Left cardiac atrium (tissue), 4 donors: ENCODE measurements at places on chromosomes 5 and 9. TPM values are rescaled to one million over a fixed set of nuclear protein-coding genes. Genes with fewer than 3 reads are reported as not detected.

The LTC4S gene
- 13.9 TPM for total RNA-seq

The PPIP5K2 gene
- total RNA-seq = 35.5 TPM

The PLPPR1 gene
- not detected for total RNA-seq

- DNase-seq = no peak
Observed at GRCh38 chr9:133729617-133730281, 8.4 kb downstream of the SARDH start.

DNA sequence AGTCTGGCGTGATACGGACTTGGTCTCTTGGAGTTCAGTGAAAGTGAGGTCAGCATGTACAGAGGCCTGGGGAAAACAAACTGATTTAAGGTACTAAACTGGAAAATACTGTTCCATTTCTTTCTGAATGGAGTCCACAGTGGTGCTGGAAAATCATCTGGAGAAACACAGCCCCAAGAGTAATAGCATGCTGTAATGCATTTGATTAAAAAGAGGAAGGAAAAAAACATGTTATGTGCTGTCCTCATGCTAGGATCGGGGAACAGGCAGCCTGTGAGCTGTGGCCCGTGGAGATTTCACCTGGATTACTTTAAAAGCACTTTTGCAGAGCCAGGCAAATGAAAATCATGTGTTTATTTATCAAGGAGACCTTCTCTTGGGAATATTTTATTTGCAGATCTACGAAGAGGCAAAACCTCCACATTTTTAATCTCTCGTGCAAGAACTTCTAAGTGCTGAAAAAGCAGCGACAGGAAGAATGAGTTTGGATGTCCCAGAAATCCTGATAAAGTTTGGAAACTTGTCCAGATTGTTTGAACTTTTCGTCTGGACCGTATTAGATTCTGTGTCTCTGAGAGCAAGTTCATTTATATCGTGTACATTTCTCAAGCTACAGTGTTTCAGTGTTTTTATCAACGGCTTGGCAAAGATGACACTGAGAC, 228.8 kb downstream of the GAS1 start:
- no peak for DNase-seq

DNA sequence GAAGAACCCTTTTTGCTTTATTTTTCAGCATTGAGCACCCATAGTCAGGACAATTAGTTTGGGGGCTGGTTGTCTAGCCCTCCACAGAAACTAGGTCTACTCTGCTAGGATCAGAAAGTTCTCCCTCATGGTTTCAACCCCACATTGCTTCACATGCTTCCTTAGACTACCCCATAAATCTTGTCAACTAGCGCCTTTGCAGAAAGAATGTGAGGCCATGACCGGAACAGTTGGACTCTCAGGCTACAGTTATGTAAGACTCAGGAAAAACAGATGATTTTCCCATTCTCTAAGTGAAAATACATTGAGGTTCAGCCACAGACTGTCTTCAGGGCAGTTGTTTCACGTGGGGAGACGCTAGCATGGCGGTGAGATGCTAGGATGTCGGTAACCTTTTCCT, 255.6 kb downstream of the NR3C1 start:
- DNase-seq = no peak

DNA sequence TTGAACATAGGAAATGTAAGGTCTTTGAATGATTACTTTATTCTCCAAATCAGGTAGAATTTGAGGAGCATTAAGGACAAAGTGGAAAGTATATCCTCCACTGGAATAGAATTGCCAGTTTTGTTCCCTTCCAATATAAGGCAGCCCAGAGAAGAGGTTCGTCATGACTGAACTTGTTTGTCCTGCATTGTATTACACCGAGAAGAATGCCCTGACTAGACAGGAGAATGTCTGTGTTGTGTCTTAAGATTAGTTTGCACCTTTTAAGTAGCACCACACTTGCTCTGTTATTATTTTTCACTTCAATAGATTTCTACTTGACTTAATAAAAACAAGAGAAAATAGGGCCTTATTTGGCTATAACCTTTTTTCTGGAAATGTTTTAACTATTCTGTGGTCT, 586.2 kb upstream of the PTGER4 start:
- DNase-seq = no peak

- no peak for DNase-seq
Observed at GRCh38 chr5:103785569-103785968, 223.0 kb upstream of the NUDT12 start.

GRCh38 chr9:123772374-123772773, 157.6 kb downstream of the DENND1A start:
- no peak for DNase-seq

GRCh38 chr5:8349855-8350254, 480.9 kb downstream of the MTRR start:
- no peak for DNase-seq

GRCh38 chr9:74610523-74611061, 113.5 kb downstream of the RORB start:
- DNase-seq = no peak

GRCh38 chr5:135028791-135029476, 5.1 kb downstream of the PITX1 start:
- no peak for DNase-seq

DNA sequence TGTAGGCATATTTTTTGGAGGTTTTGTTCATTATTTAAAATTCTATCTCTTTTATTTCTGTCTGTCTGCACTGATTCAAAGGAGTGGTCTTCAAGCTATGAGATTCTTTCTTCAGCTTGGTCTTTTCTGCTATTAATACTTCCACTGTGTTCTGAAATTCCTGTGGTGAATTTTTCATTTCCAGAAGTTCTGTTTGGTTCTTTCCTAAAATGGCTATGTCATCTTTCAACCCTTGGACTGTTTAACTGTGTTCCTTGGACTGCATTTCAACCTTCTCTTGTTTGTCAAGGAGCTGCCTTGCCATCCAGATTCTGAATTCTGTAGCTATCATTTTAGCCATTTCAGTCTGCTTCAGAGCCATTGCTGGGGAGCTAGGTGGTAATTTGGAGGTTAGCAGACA, 76.3 kb downstream of the CERT1 start:
- DNase-seq = no peak

DNA sequence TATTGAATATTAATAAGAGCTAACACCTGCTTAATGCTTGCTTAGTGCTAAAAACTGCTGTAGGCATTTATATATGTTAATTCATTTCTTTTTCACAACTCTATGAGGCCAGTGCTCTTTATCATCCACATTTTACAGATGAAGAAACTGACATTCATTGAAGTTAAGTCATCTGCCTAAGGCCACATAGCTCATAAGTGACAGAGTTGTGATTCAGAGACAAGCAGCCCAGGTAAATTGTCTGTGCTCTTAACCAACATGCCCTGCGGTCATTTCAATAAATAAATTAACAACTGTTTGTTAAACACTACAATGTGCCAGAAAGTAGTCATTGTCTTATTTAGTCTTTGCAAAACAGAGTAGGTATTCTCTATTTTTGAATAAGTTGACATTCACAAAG, 1354.4 kb upstream of the C9orf72 start:
- no peak for DNase-seq
